Right atrium auricular region (tissue), 2 donors: ENCODE measurements at places on chromosomes 11 and 22. TPM values are rescaled to one million over a fixed set of nuclear protein-coding genes. Genes with fewer than 3 reads are reported as not detected.

The OR8A1 gene
- total RNA-seq, result not detected

DNA sequence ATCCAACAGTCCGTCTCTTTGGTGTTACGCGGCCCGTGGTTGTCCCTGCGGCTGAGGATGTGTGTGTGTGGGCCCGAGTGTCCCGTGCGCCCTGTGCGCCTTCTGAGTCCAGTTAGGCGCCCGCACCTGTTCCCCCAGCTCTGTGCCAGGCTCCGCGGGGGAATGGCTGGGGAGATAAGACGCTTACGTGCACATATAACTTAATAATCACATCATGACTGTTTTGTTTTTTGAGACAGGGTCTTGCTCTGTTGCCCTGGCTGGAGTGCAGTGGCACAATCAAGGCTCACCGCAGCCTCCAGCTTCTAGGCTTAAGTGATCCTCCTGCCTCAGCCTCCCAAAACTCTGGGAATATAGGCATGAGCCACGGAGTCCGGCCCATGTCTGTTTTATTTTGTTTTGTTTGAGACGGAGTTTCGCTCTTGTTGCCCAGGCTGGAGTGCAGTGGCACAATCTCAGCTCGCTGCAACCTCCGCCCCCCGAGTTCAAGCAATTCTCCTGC, 817 bp downstream of the ARL2 start:
- peak; percentile 63 for DNase-seq

DNA sequence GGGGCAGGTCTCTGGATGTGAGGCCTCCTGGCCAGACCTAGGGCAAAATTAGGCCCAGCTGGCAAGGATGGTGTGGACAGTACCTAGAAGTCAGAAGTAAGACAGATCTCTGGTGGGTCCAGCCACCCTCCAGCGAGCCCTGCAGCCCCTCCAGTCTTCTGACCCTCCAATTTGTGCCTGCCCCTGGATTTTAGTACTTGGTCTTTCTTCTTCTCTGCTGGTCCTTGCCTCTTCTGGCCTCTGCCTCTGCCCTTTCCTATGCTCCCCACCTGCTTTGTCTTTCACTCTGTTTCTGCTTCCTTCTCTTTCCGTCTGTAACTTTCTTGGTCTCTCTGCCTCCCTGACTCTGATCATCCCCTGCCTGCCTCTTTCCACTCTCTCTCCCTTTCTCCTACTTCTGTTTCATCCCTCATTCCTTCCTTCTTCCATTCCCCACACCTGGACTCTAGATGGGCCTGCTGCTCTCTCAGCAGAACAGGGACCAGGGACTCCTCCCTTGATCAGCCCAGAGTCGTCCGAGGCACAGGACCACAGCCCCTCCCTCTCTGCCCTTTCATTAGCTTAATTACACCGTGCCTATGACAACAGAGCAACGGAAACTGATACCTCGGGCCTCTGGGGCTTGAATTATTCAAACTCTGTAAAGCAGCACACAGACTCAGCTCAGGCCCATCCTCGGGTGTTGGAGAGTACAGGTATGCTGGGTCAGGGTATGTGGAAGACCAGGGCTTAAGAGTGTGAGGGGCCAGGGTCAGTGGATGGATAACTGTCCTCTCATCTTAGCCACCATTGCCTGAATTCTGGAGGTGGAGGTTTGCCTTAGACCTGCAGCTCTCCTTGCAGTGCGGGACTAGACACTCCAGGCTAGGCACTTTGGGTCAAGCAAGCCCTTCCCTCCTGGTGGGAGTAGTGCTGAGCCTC, at the start of gene CHRNA10:
Gene CHRNA10 (minus strand): TSS at position 51 of the 921 bp plus-strand sequence. CDS start 72 bp downstream, outside the sequence.
- DNase-seq, result no peak

GRCh38 chr11:79080551-79080950, 360.3 kb downstream of the TENM4 start:
- no peak for DNase-seq

DNA sequence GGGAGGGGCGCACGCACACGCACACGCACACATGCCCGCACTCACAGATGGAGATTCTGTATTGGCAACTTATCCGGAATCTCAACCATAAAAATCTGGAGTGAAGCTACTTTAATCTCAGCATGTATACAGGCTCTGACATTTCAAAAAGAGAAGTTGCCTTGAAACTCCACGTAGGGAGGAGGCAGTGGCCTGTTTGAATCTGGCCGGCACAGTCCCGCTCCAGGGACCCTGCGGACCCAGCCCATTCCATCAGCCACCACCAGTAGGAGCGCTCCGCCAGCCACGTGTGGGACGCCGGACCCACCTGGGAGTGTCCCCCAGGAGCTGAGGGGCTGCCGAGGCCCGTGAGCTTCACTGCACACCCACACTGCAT, 1.9 kb upstream of the SYT8 start:
- DNase-seq, result no peak

- no peak for DNase-seq
Observed at GRCh38 chr11:133733631-133734030, 111.7 kb downstream of the SPATA19 start.

The CBLIF gene
- not detected for total RNA-seq

The CNTF gene
- total RNA-seq, result 1.6 TPM

DNA sequence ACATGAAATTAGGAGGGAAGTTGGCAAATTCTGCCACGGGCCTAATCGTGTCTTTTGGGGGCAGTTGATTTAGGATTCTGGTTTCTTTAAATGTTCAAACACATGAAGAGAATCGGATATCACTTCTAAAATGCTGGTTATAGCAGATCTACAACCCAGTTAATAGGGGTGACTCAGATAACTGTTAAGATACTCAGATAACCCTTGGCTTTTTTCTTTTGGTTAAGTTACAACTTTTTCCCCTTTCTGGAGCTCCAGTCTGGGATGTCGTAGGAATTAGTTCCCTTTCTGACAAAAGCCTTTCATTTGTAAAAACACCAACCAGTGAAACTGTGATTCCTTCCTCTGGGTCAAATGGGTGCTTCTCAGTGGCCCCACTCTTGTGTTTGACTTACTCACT, 976 bp downstream of the DEPDC7 start:
- no peak for DNase-seq

The SYCE3 gene
- total RNA-seq, result not detected

The TRIM6 gene
- total RNA-seq, result 1.3 TPM
